Muscle of arm (tissue), 14 donors: ENCODE measurements at places on chromosomes 16 and 17. TPM values are rescaled to one million over a fixed set of nuclear protein-coding genes. Genes with fewer than 3 reads are reported as not detected.

DNA sequence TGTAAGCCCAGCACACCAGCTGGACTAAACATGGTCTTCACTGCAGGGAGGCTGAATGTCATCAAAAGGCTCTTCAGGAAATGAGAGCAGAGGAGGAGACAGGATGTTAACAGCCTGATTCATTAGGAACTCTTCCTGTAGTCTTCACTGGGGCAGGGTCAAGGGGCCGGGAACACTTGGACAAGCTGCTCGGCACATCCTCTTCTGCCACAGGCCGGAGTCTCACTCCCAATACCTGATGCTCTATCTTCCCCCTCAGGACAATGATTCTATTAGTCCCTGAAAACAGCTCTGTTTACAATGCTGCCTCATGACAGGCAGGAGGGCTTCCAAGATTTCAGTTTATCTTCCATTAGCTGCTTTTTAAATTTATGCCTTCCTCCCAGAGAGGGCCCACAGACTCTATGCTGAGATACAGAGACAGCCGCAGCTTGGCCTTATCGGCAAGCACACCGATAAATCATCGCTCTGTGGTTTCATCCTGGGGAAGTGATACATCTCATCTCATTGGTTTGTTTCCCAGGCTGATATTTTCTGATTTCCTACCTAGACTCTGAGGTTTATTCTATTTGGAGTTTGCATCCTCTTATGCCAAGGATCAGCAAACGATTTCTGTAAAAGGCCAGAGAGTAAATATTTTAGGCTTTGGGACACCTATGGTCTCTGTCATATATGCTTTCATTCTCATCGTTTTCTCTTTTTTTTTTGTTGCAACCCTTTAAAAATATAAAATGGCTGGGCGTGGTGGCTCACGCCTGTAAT, 214.0 kb upstream of the ASIC2 start:
- DNase-seq, result no peak

TBC1D3C gene
- polyA plus RNA-seq, result not detected

MT1E gene
- 17.6 TPM for polyA plus RNA-seq

DNA sequence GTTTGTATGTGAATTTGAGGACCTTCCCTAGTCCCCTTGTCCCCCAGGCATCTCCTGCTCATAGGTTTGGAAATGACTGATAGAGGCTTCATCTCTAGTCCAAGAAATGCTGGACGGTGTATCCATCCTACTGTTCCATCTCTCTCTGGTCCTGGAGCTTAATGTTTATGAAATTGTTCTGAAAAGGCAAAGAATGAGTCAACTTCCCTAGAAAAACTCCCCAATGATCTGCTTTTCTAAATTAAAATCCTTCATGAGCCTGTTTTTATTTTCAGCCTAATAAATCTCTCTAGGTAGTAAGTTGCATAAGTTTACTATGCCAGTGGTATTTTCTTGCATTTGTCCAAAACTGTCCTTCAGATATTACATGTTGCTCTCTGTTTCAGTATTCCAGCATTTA, 2.1 kb upstream of the IGSF6 start:
- no peak for DNase-seq

DNA sequence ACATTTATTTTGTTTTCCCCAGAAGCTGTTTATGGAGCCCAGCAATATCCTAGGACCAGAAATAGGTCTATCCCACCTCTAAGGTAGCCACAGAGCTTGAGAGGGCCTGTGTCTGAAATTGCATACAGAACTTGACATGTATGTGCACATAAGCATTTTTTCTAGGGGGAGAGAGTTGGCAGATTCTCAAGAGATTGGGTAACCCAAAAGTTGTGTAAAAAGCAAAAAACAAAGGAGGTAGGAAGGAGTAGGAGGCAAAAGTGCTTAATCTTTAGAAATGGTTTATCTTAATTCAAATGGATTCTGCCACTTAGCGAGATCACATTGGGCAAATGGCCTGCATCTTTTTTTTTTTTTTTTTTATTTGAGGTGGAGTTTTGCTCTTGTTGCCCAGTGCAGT, 3.5 kb downstream of the PLK1 start:
- no peak for DNase-seq

- DNase-seq, result no peak
These were observed 2.5 kb upstream of the CDH3 start for GRCh38 chr16:68642436-68643101.

- DNase-seq, result no peak
These were observed 104.7 kb upstream of the CRHR1 start for GRCh38 chr17:45679426-45679825.

- no peak for DNase-seq
These were observed 1098.8 kb upstream of the CDH8 start for GRCh38 chr16:63135069-63135468.

DNA sequence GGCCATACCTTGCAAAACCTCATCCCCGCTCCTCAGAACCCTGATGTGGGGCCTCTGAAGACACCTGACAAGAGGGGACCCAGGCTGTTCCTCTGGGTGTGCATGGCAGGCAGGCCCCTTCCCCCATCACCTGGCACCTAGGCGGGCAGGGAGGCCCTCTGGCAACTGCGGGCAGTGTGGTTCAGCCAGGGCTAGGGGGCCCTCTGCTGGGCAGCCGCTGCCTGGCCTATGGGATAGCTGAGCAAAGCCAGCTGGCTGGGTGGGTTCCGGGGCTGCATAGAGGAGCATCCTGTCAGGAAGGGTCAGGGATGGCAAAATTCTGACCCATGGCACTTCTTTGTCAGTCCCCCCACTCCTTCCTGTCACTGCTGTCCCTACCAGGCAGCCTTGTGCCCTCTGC, 228.7 kb upstream of the ASIC2 start:
- no peak for DNase-seq

DNA sequence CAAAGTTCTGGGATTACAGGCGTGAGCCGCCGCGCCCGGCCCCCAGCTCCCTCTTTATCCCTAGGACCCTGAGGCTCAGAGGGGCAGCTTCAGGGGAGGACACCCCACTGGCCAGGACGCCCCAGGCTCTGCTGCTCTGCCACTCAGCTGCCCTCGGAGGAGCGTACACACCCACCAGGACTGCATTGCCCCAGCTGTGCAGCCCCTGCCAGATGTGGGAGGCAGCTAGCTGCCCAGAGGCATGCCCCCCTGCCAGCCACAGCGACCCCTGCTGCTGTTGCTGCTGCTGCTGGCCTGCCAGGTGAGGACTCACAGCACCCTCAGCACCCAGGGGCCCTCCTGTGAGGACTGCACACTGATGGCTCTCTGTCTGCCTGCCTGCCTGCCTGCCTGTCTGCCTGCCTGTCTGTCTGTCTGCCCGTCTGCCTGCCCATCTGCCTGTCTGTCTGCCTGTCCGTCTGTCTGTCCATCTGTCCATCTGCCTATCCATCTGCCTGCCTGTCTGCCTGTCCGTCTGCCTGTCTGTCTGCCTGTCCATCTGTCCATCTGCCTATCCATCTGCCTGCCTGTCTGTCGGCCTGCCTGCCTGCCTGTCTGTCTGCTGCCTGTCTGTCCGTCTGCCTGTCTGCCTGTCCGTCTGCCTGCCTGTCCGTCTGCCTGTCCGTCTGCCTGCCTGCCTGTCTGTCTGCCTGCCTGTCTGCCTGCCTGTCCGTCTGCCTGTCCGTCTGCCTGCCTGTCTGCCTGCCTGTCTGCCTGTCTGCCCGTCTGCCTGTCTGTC, 5.0 kb downstream of the GCGR start:
- no peak for DNase-seq

GRCh38 chr16:23948949-23949411, 113.2 kb downstream of the PRKCB start:
- DNase-seq, result no peak

DNA sequence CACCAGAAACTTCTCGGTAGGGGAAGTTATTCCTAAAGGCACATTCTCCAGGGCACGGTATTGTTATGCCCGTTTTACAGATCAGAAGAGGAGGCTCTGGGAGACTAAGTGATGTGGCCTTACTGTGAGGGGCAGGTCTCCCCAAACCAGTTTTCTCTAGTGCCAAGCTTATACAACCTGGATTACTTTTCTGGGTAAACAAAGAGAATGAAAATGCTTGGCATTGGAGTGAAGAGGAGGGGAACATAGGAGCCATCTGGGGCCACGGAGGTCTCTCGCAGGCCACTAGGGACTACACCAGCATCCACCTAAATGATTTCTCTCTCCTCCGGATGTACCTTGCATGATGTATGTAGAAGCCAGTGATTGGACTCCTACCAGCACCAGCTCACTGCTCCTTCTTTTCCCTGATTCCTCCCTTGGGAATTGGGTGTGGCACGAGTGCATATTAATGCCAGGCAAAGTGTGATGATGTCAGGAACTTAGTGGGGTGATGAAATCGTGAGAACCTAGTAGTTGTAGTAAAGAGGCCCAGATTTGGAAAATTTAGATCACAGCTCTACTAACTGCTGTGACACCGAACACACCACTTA, 674 bp downstream of the TOM1L1 start:
- DNase-seq, result no peak

KRT36 gene
- polyA plus RNA-seq, result not detected

GRCh38 chr17:80800481-80801391, 190.9 kb upstream of the CHMP6 start:
- no peak for DNase-seq

DNAI2 gene
- not detected for polyA plus RNA-seq

DNA sequence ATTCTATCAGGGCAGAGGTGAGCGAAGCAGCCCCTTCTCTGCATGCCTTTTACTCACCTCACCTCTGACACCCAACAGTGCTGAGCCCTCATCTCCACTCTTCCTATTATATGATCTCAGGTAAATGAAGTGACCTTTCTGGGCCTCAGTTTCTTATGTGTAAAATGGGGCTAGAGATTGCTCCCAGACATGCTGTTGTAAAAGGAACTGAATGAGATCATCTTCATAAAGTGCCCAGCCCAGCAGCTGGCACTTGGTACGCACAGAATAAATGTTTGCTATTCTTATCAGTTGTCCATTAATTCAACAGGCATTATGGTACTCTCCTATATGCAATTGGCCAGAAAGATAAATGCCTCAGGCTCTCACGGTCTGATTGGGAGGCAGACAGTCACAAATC, 4.5 kb upstream of the GALK1 start:
- no peak for DNase-seq

HID1 gene
- 5.8 TPM for polyA plus RNA-seq

- DNase-seq, result no peak
These were observed 38.9 kb downstream of the KCNJ2 start for GRCh38 chr17:70208080-70208794.

- DNase-seq, result no peak
These were observed 31.5 kb downstream of the UBE2G1 start for GRCh38 chr17:4334776-4335584.

DNA sequence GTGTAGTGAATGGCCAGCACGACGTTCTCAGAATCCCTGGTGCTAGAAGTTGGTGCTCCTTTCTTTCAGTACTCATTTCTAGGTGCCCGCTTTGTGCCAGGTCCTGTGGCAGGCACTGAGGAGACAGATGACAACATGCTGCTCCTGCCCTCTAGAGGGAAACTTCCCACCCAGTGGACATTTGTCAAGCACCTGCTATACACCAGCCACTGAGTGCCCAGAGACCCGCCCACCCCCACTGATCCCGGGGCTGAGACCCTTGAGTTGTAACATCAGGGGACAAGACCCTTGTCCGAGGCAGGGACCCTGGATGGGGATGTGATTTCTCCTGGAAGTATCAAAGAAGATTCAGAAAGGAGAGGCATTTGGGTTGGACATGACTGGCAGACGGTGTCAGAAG, 25.1 kb downstream of the UNC13D start:
- no peak for DNase-seq

GRCh38 chr16:1413684-1414531, 596 bp downstream of the UNKL start:
- peak; percentile 23 for DNase-seq

MPP2 gene
- polyA plus RNA-seq, result 3.3 TPM
